ENCODE measurements at places on chromosomes 3 and 15. TPM values are rescaled to one million over a fixed set of nuclear protein-coding genes. Genes with fewer than 3 reads are reported as not detected.

Gene SMCO1
- 0.79 TPM for total RNA-seq

Gene ANKRD34C
- total RNA-seq = not detected

Gene ACP3
- 21.8 TPM for total RNA-seq

Gene CHRM5
- total RNA-seq = not detected

Gene PIF1
- 1.9 TPM for total RNA-seq

Gene CPN2
- total RNA-seq = 0.10 TPM

Gene FGF7
- total RNA-seq = 44.2 TPM

Gene MST1R
- 6.3 TPM for total RNA-seq
